ENCODE measurements at places on chromosomes 11 and 22.

GRCh38 chr11:59076876-59077571 lies 9.1 kb upstream of the GLYATL1B start:
- DNase-seq = no peak

DNA sequence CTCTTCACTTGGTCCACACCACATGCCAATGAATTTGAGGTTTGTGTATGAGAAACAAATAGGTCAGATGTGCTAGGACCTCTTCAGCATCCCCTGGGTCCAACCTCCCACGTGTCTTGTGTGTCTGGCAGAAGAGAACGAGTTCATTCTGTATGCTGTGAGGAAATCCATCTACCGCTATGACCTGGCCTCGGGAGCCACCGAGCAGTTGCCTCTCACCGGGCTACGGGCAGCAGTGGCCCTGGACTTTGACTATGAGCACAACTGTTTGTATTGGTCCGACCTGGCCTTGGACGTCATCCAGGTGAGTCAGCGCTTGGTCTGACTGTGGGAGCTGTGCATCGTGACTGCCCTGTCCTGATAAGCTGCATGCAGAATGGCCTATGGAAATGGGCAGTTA lies 101.0 kb upstream of the SORL1-AS1 start:
- DNase-seq = no peak

DNA sequence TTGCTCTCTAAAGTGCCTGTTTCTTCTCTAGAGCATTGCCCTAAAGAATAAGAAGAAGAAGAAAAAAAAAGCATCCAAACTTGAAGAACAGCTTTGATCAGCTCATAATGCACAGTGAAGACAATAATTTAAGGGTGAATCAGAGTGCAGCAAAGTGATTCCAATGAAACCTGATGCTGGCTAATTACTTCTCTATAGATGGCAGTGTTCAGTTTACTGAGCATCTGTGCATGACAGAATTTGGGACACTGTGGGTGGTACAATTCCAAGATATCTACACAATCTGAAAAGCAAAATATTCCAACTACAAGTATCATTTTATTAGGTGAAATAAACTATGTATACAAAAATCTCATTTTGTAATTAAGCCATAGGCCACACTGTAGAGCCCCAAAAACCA lies 450.5 kb upstream of the CCDC90B start:
- DNase-seq = no peak

GRCh38 chr11:60310407-60310998 lies 16.6 kb upstream of the MS4A6E start:
- no peak for DNase-seq

- no peak for DNase-seq
Measured at GRCh38 chr11:105297463-105297862, 157.9 kb upstream of the CARD18 start.

DNA sequence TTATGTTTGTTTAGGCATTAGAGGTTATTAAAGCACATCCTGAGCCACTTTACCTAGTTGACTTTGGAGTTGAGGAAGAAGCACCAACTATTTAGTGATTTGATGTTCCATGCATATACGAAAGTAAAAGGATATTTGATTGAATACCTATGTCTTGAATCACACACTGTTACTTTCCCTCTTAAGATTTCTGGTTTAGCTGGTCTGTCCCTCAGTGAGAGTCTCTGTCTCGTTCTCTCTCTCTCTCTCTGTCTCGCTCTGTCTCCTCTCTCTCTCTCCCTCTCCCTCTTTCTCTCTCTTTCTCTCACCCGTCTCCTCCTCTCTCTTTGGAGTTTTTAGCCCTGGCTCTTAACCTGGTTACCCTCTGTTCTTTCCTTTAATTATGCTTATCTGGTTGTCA lies 11.0 kb downstream of the CTNND1 start:
- DNase-seq = no peak

DNA sequence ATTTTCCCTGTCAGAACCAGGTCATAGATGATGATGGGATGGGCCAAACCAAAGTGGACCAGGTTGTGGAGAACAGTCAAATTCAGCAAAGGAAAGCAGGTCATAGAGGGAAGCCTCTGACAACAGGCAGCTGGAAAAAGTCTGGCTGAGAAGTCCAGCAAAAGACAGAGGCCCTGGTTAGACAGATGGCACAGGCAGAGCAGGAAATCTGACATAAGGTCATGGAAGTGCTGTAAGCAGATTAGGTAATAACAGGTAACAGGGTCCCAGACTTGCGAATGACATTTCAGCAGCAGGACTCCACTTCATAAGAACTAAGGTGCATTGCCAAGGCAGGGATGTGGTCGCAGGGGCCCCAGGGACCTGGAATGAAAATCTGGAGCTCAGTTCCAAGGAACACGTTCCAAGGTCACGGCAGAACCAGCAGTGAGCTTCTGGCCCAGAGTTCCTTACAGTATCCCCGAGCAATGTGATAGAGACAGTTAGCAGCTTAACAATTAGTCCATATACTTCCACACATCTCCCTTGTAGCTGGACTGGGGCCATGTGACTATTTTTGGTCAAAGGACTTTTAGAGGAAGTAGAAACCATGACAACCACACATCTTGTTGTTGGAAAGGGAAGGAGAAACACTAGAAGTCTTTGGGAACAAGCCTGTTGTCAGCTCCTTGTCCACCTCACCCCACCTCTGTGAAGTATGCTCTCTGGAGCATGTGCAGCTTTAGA lies 75.4 kb downstream of the ME3 start:
- no peak for DNase-seq

GRCh38 chr11:36583667-36584066 lies 10.6 kb upstream of the IFTAP start:
- DNase-seq = no peak

GRCh38 chr11:83069441-83070043 lies 2.2 kb downstream of the RAB30 start:
- DNase-seq = no peak

DNA sequence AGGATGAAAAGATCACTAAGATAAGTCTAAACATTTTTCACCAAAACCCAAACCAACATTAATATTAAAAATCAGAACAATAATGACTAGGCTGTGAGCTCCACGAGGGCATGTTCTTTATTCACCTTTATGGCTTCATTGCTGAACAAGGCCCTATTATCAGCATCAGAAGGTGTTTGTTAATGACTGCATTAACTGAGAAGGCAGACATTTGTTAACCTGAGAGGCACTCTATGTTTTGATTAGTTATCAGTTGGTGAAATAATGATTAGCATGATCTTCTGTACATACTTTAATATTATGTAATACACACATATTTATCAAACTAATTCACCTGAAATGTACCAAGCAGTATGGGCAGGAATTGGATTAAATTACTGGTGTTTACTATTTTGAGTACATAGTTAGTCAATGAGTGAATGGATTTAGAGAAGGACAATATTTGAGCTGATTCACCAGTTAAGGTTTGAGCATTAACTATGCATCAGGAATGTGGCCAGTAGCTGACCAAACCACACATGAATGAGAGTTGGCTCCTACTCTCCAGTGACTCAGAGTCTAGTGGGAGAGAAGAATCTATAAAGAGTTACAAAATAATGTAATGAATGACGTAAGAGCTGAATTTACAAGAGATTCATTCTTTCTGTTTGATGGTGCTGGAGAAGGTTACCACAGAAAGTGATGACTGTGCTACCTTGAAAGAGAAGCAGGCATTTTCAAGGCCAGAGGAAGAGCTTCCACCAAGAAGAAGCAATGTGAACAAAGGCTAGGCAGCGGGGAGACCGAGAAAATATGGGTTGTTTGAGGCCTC lies 6.7 kb downstream of the IL18 start:
- no peak for DNase-seq

GRCh38 chr11:47869544-47870393 lies 21.6 kb upstream of the NUP160 start:
- no peak for DNase-seq

- no peak for DNase-seq
Measured at GRCh38 chr11:103581760-103582159, 454.7 kb upstream of the DDI1 start.

DNA sequence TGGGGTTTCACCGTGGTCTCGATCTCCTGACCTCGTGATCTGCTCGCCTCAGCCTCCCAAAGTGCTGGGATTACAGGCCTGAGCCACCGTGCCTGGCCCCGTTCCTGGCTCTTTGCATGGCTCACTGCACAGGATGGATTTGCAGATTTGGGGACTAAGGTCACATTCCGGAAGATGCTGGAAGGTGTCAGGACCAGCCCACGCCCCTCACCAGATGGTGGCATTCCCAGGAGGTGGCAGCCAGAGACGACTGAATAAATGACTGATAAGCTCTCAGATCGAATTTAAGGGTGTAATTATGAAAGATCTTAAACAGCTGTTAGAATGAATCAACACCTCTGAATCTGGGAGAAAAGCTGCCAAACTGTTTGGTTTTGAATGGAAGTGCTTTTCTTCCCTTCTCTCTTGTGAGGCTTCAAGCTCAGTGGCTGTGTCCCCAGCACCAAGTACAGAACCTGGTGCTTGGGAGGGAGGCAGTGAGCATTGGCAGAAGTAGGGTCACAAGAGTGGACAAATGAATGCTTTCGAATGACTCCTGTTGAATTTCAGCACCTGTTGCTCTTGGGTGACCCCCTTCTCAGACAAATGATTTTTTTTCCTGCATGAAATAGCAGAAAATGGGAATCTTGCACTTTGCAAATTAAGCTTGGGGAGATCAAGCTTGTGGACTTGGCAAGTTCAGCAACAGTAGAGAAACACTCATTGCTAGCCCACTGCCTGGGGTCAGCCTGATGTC lies 69.6 kb downstream of the KIAA1671 start:
- no peak for DNase-seq

DNA sequence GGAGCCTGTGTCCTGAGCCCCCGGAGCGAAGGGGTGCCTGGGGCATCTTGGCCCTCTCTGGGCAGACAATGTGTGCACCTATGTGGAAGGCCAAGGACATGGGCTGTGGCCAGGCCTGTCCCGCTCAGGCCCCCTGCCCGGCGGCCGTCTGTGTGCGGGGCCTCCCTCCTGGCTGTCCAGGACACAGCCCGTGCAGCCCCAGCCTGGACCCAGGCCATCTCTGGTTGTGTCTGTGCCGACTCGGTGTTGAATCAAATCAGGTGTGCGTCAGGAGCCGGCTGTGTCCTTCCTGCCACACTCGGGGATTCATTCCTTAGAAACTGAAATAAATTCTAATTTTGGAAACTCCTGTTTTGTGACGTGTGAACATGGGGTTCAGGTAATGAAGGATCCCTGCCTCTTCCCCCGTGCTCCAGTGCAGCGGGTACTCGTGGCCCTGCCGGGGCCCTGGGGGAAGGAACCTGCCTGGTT lies 1.5 kb upstream of the SELENOO start:
- DNase-seq = no peak

DNA sequence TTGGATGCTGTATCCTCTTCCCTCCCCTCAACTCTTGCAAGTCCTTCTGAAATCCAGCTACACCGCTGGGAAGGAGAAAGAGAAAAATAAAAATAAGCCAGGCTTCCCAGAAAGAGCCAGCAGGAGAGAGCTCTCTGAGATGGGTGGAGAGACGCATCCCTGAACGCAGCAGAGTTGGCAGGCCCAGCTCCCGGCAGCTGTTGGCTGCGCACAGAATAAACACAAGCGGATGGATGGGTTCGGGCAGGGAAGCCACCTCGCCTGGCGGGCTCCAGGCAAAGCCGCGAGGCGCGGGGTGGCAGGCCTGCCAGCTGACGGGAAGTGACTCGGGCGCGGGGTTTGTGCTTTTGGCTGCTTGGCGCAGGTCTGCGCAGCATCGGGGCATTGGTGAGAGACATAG lies 537.7 kb downstream of the MIAT start:
- no peak for DNase-seq

DNA sequence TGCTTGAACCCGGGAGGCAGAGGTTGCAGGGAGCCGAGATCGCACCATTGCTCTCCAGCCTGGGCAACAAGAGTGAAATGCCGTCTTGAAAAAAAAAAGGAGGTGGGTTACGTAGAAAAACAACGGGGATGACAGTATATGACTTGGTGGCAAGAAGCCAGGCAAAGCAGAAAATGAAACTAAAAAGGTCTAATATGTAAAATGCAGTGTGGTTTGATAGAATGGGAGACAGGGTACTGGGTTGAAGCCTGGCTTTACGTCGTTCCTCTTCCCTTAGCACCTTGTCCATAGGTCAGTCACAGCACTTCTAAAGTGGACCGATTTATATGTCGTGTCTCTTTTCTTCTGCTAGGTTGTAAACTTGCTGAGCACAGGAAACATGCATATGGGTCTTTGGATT lies 274.9 kb upstream of the ZC3H12C start:
- DNase-seq = no peak

- no peak for DNase-seq
Measured at GRCh38 chr11:95917193-95918036, 6.5 kb downstream of the MTMR2 start.

GRCh38 chr11:62856333-62856895 lies 17.0 kb upstream of the WDR74 start:
- DNase-seq = no peak

GRCh38 chr11:91859666-91860065 lies 365.0 kb upstream of the FAT3 start:
- no peak for DNase-seq

- no peak for DNase-seq
Measured at GRCh38 chr11:81707881-81708280, 1025.8 kb downstream of the FAM181B start.

DNA sequence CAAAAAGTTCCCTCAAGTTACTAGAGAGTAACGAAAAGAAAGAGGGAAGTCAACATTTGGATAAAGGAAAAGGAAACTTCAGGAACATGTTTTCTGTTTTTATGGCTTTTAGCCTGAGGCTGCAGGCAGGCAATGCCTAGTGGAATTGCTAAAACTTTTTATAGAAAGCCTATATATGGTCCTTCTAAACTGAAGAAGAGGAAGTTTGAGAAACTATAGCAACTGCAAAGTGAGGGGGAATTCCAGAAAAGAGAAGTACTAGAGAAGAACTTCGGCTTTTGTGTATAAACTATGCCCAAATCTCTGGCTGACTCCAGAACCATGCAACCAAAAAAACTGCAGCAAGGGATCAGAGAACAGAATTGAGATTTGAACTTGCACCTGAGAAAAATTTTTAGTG lies 74.3 kb upstream of the ARHGAP42 start:
- no peak for DNase-seq

GRCh38 chr11:64661146-64661545 lies 61.9 kb downstream of the NRXN2 start:
- DNase-seq = no peak

DNA sequence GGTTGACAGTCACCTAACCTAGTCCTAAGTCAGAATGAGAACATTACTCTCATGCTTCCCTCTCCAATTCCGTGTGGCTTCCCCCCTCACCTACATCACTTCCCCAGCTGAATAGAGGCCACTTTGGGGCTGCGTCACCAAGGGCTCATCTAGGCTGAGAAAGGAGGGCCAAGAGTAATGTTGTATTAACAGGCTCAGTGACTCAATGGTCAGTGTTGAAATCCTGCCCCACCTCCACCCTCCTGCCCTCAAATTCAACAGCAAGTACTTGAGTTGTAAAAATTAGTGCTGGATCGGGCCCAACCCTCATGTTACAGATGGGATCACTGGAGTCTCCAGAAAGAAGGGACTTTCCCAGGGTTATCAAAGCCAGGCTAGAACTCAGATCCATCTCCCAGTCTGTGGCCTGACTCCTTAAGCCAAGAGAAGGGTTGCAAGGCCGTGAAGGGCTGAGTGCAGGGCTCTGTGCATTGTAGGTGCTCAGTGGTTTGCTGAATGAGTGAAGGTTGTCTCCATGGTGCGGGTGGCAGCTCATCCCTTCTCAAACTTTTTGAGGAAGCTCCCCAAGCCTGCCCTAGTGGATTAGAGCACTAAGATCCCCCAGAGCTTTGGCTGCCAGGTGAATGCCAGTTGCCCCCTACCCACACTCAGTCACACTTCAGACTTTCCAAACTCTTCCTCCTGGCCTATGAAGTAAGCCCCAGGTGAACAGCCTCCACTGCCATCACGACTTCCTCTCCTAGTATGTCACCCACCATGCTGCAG lies 3.2 kb downstream of the DGAT2 start:
- DNase-seq = no peak

- DNase-seq = no peak
Measured at GRCh38 chr22:32246166-32246565, 9.0 kb downstream of the SLC5A4 start.
